ENCODE measurements at places on chromosomes 3 and 15.

DNA sequence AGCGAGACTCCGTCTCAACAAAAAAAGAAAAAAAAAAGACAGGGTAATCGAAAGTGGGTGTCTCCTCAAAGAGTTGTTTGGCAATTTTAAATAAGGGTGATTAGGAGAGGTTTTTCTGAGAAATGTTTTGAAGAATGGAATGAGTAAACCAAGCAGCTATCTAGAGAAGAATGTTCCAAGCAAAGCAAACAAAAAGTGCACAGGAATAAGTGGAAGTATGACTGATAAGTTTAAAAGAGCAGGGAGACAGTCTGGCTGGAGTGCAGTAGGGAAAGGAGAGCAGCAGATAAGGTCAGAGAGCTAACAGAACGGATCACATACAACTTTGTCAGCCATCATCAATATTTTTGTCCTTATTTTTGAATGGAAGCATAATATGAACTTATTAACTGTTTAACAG lies 853.5 kb downstream of the TUSC7 start:
- no peak for DNase-seq

DNA sequence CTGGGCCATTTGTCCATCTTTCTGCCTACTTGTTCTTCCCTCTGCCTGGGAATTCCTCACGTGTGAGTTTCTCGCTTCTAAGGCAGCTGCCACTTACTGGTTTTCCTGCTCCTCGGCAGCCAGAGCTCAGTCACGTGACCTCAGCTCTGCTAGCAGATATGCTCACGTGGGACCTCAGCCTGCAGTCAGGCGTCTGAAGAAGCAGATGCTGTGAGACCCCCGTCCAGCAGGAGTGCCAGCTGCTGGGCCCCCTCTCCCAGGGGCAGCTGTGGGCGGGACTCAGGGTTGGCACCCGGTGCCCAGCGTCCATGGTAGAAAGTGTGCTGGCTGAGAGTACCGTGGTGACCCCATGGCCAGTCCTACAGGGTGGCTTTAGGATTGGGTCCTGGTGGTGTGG lies 161.3 kb upstream of the TLE3 start:
- peak; percentile 29 for DNase-seq

GRCh38 chr3:111594205-111594604 lies 941 bp downstream of the ZBED2 start:
- DNase-seq: no peak

DNA sequence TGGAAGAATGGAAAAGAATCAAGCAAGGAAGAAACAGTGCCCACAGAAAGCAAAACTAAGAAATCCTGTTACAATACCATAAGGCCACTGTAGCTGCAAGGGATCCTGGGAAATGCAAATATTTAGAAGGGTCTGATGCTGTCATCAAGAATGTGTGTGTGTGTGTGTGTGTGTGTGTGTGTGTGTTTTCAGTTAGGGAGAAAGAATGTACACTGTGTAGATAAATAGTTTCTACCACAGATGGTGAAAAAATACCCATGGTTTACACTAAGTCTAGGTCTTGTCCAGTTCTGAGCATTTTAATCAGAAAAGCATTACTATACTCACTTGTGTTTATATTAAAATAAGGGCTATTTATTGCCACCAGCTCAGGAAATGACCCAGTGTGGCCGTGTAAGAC lies 355.0 kb downstream of the RBMS3 start:
- DNase-seq: no peak

GRCh38 chr3:114308830-114309229 lies 15.0 kb downstream of the TIGIT start:
- no peak for DNase-seq

DNA sequence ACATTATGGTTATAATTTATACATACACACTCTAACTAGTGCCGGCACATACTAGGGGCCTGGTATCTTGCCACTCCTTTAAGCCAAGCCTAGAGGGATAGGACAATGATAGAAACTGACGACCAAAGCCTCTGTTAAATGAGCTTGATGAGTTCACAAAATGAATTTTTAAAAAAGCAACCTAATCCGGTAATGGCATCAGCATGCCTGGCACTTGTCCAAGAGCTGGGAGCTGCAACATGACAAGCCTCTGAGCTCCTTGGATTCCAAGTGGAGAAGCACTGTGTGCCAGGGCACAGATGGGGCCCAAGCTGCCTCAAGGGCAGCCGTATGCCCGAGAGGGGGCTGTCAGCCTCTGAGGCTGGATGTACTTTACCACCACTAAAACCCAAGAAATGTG lies 9.7 kb downstream of the ETV5 start:
- DNase-seq: no peak

GRCh38 chr3:55000546-55000945 lies 72.7 kb upstream of the LRTM1 start:
- no peak for DNase-seq

DNA sequence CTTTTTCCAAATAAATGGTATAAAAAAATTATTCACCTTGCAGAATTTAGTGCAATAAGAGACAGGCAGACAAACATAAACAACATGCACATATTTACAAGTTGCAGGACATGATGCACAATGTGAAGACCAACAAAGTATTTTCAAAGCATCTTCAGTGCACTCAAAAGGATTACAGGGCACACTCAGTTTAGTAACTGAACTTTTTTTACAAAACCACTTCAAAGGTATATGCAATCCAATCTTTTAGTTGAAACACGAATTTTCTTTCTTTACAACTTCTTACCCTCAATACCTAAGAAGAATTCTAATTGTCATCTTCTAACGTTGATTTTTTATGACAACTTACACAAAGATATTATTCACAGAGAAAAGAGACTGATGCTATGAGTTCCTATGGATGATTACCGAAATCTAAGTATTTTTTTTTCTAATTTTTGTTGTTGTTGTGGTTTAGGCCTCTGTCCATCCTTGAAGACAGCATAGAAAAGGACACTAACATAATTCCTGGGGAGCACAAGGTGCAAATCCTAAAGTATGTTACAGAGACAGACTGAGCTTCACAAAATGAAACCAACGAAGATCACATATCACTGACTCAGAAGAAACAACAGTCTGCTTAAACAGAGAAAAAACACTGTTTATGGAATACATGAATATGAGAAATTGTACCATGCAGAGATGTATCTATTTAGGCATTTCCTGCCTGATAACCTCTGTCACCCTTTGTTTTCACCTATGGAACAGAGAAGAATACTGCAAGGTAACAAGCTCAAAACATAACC lies 50.3 kb downstream of the ZMAT3 start:
- DNase-seq: no peak

- no peak for DNase-seq
These were observed 38.6 kb upstream of the HES1 start for GRCh38 chr3:194097141-194097882.

GRCh38 chr15:25509703-25510102 lies 70.9 kb upstream of the UBE3A start:
- DNase-seq: no peak

GRCh38 chr3:102712896-102713295 lies 278.1 kb downstream of the ZPLD1 start:
- DNase-seq: no peak

- no peak for DNase-seq
These were observed 115.7 kb upstream of the CHRM5 start for GRCh38 chr15:33852570-33852969.

DNA sequence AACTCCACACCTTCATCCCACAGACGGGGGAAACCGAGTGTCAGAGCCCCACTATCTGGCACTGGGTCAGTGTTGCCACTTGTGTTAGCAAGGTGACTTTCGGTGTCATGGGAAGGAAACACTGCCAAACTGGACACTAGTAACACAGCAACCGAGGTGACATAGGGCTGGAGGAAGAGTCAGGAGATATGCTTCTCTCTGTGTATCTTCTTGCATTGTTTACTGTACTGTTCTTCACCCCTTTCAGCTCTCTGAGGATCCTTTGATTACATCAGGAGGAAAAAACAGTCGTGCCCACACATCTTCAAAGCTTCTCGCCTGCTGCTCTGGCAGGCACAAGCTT lies 109.4 kb upstream of the RAD18 start:
- DNase-seq: no peak

GRCh38 chr3:158217992-158218391 lies 108.1 kb downstream of the RSRC1 start:
- no peak for DNase-seq

DNA sequence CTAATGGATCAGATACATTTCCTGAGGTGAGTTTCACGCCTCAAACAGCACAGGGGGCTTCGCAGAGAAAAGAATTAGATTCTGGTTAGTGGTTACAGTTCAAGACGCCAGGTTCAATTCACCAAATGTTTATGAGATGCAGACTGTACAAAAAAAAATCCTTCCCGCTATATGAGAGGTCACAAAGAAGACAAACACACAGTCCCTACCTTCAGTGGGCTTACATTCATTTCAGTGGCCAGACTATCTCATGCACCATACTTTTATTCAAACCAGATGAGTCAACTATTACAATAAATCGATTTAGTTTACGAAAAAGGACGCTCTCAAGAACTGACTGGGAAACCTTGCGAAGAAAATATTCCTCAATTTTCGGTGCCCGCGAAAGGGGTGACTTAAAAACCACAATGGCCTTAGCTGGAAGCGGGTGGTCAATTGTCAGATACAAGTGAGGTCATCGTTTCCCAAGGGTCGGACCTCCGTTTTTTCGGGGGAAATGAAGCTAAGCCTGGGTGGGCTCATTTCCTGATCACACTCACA lies 695 bp downstream of the METTL6 start:
- DNase-seq: no peak

- DNase-seq: no peak
These were observed 7.1 kb downstream of the SATB1 start for GRCh38 chr3:18417904-18418572.

DNA sequence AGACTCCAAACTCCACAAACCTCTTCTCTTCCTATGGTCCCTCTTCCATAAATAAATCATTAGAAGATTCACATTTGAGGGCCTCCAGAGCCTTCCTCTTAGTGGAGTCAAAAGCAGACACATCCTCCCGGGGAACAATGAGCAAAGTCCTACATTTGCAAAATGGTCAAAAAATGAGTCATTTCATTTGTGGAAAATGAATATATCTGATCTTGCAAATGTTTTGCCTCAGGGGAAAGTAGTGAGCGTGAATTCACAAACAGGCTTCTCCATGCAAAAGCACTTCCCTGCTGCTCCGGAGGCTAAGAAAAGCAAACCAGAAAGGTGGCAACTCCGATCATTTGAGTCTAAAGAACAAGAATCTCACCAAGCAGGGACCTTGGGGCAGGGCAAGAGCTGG lies 86.7 kb upstream of the IQSEC1 start:
- no peak for DNase-seq

GRCh38 chr3:113747283-113748046 lies 630 bp downstream of the ATP6V1A start:
- DNase-seq: no peak

- DNase-seq: no peak
These were observed 8.2 kb upstream of the NMD3 start for GRCh38 chr3:161212906-161213305.

- no peak for DNase-seq
These were observed at the start of the genes BBS4 and HIGD2B for GRCh38 chr15:72685925-72686794. BBS4 (plus strand) TSS chr15:72686207; CDS start chr15:72686228, 21 bp downstream. HIGD2B (minus strand) TSS chr15:72686182; CDS start chr15:72676374, 9,808 bp downstream.

Measured in activated naive CD4-positive, alpha-beta T cell (primary cell).